Keratinocyte (primary cell): ENCODE measurements at places on chromosomes 2 and 18. TPM values are rescaled to one million over a fixed set of nuclear protein-coding genes. Genes with fewer than 3 reads are reported as not detected.

DNA sequence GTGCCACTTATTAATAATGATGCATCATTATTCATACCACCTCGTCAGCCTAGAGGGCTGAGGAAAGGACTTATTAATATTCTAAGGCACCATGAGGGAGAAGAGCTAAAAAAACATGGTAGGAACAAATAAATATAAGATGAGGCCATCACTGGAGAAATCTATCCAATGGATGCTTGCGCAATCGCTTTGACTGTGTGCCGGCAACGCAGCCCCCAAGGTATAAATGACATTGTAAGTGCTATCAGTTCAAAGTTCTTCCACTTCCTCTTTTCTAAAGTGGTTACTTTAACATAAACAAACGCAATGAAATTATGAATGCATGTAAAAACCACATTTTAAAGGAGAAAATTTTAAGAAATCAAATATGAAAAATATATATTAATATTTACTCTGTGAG lies 164.6 kb downstream of the EIPR1 start:
- H3K27ac ChIP-seq = no peak overlapping the region
- H3K4me1 ChIP-seq = no peaks in the 10 kb centered on the region
- no peaks in the 10 kb centered on the region for H3K27me3 ChIP-seq

KCNF1 gene
- 0.05 to 0.10 TPM (median 0.08 TPM) in 3 replicates for polyA plus RNA-seq

SLC8A1 gene
- 0.61 to 3.2 TPM (median 2.7 TPM) in 3 replicates for polyA plus RNA-seq

DNA sequence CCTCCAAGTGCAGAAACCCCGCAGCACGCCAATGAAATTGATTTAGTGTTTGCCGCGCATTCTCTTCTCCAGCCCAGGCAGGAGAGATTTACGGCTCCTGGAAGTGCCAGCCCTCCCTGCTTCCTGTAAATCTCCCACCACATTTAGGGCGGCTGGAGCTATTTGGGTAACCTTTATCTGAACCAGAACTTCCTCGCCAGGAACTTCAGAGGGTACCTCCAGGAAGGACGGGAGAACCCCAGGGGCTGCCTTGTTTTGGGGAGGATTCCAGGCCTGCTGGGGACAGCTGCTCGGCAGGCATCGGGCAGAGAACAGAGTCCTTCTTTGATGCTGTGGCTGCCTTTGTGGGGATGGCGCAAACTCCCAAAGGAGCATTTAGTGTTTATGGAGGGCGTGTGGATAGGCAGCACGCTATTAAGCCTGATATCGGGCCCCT lies 122.0 kb upstream of the MYCN start:
- no peaks in the 10 kb centered on the region for H3K27me3 ChIP-seq
- no peak overlapping the region for H3K4me3 ChIP-seq
- H3K27ac ChIP-seq = no peak overlapping the region
- H3K4me1 ChIP-seq = no peaks in the 10 kb centered on the region
- DNase-seq = no peak

DNA sequence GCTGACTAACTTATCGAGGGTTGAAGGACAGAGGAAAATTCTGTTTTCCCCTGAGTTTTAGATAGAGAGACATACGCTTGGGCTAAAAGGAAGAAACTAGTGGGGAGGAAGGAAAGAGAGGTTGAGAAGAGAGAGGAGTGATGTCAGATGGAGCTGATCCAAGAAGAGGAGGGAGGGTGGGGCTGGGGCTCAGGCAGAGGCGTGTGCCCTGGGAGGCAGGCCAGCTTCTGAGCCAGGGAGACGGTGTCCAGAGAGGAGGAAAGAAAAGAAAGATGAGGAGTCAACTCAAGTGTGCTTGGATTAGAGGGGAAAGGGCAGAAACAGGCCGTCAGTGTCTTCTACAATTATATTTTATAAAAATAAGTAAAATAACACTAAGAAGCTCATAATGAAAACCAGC lies 56.2 kb downstream of the EMILIN2 start:
- H3K36me3 ChIP-seq = no peaks in the 10 kb centered on the region
- H3K4me1 ChIP-seq = no peaks in the 10 kb centered on the region
- H3K27ac ChIP-seq = no peak overlapping the region
- peaks cover 43% of the 10 kb centered on the region for H3K27me3 ChIP-seq

PDK1 gene
- polyA plus RNA-seq = 10.5 to 29.2 TPM (median 22.9 TPM) in 3 replicates

- H3K27ac ChIP-seq = no peak overlapping the region
- H3K4me1 ChIP-seq = no peaks in the 10 kb centered on the region
- H3K4me3 ChIP-seq = no peak overlapping the region
- DNase-seq = no peak
Observed at GRCh38 chr2:123434546-123435395, 590.3 kb upstream of the CNTNAP5 start.

- H3K36me3 ChIP-seq = no peaks in the 10 kb centered on the region
- no peaks in the 10 kb centered on the region for H3K27me3 ChIP-seq
- H3K4me3 ChIP-seq = no peak overlapping the region
- no peak for DNase-seq
Observed at GRCh38 chr2:165474619-165475276, 5.2 kb downstream of the CSRNP3 start.
